Left lung (tissue), 14 donors: ENCODE measurements at places on chromosomes 4 and X. TPM values are rescaled to one million over a fixed set of nuclear protein-coding genes. Genes with fewer than 3 reads are reported as not detected.

TLR6 gene
- total RNA-seq: 6.6 TPM

SPATA4 gene
- 0.84 TPM for total RNA-seq

- DNase-seq: no peak
Measured at GRCh38 chrX:2903366-2903765, 25.8 kb downstream of the ARSD start.

GRCh38 chrX:21837056-21837455 is 2.4 kb upstream of the MBTPS2 start:
- DNase-seq: no peak

- DNase-seq: no peak
Measured at GRCh38 chr4:19386786-19387185, 864.9 kb upstream of the SLIT2 start.

DNA sequence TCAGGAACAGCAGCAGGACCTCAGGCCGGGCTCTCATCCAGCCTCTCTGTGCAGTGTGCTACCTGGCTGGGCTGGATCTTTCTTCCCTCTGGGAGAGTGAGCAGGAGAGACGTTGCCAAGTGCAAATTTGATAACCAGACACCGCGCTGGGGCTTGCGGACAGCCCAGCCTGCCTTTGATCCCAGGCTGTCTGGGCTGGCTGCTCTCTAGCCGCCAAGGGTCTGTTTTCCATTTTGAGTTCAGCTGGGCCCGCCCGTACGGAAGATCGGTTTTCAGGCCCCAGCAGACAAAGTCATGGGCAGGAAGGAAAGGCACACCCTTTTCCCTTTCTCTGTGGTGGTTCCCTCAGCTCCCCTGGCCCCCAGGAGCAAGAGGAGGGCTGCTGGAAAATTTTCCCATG is 90.2 kb downstream of the CPZ start:
- no peak for DNase-seq

GRCh38 chr4:64250061-64250460 is 159.2 kb downstream of the TECRL start:
- DNase-seq: no peak

GRCh38 chr4:75232546-75232945 is 281.7 kb downstream of the RCHY1 start:
- DNase-seq: no peak

DNA sequence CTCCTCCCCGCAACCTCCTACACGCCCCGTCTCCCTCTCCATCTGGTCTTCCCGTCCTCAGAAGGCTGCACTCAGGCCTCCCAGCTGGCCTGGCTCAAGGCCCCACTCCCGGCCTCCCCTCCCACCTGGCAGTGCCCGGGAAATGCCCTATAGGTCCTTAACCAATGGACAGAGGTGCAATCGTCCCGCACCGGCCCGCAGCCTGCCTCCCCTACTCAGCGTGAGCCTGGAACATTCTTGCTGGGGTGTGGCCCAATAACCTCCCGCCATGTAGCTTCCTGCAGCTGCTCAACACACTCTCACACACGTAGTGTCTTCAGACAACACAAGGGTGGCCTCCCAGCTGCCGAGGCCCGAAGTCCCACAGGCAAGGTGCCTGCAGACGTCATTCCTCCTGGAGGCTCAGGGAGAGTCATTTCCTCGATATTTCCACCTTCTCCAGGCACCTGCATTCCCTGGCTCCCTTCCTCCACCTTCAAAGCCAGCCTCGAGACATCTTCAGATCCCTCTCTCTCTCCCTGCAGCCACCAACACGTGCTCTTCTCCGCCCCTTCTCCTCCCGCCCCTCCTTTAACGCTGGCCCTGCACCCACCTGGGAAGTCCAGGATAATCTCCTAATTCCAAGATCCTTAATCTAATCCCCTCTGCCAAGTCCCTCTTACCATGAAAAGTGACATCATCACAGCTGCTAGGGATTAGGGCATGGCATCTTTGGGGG is 56.2 kb downstream of the ADRA2C start:
- no peak for DNase-seq

- no peak for DNase-seq
Measured at GRCh38 chr4:153541456-153542096, 75.4 kb downstream of the TMEM131L start.

AMOT gene
- 7.5 TPM for total RNA-seq

DNA sequence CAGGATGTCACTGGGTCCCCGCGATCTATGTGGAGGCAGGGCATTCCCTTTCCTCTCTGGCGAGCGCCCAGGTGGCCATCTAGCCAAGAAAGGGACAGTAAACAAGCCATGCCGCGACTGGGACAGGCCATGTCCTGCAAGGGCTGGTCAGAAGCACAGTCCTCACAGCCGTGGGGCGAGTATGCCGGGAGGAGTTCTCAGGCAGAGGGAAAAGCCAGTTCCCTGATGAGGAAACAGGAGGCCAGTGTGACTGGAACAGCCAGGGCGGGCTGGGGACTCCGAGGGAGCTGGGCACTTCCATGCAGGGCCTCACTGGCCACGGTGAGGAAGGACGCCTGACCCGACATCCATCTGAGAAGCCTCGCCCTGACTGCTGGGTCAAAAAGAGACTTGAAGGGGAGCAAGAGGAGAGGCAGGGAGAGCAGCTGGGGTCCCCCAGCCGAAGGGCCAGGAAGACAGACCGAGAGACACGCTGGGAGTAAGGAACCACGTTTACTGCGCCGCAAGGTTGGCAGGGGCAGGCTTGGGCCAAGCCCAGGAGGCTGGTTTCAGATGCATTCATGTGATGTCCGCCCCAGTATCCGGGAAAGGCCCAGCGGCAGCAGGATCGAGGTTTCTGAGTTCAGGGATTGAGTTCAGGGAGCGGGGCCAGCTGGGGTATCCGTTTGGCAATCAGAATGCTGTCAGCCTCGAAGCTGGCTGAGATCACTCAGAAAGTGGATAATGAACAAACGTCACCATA is 15.0 kb downstream of the CFAP99 start:
- no peak for DNase-seq

- DNase-seq: no peak
Measured at GRCh38 chrX:87901060-87901459, 383.5 kb downstream of the KLHL4 start.

- DNase-seq: no peak
Measured at GRCh38 chrX:136816975-136817374, 36.2 kb upstream of the ARHGEF6 start.

DNA sequence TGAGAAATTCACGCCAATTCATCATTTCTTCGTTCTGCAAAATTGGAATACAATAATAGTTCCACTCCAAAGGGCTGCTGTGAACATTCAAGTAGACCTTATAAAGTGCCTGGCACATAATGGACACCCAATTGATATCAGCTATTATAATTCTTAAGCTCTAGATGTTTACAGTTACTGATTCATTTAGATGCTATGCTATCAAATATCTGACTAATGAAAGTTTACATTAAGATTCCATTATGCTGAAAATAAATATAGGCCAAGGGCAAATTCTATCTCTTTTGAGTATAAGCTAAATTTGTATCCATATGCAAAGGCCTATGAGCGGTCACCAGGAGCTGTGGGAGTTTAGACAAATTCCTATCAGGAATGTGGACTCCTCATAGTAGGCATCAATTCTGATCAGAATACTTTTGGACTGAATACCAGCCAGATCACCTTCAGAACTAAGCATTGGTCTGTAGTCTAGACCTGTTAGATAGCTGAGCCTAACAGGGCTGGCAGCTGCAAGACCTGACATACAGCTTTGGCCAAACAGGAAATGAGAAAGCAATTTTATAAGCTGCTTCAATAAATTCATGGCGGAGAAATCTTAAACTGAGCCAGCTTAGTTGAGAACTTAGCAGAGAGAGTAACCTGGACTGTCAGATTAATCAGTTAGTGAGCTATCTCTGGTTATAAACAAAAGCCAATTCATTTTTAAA is 384.3 kb upstream of the ACTRT1 start:
- DNase-seq: no peak
